Sciatic nerve (tissue), 2 donors: ENCODE measurements at places on chromosomes 4 and X. TPM values are rescaled to one million over a fixed set of nuclear protein-coding genes. Genes with fewer than 3 reads are reported as not detected.
A peak's percentile ranks its signal among the peaks of the same experiment; 100 is the strongest.

SSX2B gene
- not detected for total RNA-seq

DNA sequence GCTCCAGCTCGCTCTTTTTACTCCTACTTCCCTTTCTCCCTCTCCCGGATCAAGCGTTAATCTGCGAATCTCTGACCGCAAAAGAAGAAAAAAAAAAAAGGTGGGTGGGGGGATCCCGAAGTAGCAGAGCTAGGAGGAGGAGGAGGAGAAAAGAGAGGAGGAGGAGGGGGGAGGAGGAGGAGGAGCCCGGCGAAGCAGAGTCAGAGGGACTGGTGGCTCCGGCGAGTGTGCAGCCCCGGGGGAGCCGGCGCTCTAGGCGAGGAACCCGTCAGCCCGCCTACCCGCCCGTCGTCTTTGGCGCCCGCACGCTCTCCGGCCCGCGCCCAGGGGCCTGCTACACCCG, at the start of gene NHSL2:
NHSL2 (plus strand) TSS at position 203 of the 343 bp plus-strand sequence.
- peak; percentile 67 for DNase-seq

DNA sequence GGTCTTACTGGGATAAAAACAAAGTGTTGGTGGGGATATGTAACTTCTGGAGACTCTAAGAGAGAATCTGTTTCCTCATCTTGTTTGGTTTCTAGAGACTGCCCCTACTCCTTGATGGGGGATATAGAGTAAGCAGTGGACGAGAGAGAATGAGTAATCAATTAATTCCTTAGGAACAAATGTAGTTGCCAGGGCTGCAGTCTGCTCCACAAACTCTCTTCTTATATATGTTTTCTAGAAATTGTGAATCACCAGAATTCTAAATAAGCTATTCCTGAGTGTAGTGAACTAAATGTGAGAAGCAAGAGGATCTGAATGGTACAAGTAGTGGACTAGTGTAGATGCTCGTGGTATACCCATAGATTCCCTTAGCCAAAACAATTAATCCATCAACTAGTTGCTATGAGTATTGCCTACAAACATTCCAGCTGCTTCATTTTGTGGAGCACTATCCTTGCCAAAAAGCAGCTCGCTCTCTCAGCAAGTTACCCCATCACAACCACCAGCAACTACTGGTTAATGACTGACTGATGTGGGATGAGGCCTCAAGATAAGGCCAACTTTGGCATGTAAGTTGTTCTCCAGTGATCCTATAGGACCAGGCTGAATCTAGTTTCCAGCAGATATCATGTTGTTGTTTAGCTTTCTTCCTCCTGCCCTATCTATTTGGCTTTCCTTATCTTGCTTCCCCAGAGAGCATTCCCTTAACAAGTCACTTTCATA, 273.0 kb downstream of the SLC7A11 start:
- DNase-seq = no peak

DNA sequence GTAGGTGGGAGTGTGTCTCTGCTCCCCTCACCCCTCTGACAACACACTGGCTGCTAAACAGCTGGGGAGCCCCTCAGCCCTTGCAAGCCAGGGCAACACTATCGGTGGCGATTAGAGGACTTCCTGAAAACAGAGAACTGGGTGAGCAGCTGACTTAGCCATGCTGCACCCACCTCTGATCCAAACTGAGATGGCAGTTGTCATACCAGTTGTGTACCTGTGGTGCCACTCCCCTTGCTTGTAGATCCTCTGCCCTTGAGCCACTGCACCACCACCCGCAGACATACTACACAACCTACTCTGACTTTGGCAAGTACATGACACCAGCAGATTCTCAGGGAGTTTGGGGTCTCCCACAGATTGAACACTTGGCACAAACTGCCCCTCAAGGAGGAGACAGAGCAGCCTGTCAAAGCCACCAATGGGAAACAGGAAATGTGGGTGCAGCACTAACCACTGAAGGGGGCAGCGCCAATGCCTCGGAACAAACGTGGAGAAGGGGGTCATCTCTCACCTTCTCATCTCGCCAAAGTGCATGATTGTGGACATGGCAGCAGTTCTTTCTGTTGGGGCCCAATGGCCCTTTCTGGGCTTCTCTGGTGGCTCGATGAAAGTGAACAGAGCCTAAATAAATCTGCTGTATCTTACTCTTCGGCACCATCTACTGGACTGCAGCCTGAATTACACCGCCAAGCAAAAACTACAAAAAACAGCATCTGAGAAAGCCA, 119.8 kb downstream of the NEK1 start:
- DNase-seq = no peak
